Spleen (tissue), 13 donors: ENCODE measurements at places on chromosomes 3 and 15.

DNA sequence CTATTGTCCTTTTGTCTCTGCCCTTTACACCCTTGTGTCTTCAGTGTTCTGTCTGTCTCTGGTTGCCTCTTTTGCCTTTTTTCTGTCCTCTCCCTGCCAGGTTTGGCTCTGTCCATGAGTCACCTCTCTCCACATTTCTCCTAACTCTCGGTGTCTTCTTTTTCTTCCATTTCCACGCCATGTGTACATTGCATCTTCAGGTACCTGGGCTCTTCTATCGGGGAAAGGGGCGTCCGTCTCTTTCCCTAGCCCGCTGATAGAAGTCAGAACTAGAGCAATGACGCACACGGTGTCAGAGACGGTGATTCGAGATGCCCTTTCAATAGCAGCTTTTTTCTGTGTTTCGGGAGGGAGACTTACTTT is 641 bp downstream of the OPA1 start:
- DNase-seq = no peak

DNA sequence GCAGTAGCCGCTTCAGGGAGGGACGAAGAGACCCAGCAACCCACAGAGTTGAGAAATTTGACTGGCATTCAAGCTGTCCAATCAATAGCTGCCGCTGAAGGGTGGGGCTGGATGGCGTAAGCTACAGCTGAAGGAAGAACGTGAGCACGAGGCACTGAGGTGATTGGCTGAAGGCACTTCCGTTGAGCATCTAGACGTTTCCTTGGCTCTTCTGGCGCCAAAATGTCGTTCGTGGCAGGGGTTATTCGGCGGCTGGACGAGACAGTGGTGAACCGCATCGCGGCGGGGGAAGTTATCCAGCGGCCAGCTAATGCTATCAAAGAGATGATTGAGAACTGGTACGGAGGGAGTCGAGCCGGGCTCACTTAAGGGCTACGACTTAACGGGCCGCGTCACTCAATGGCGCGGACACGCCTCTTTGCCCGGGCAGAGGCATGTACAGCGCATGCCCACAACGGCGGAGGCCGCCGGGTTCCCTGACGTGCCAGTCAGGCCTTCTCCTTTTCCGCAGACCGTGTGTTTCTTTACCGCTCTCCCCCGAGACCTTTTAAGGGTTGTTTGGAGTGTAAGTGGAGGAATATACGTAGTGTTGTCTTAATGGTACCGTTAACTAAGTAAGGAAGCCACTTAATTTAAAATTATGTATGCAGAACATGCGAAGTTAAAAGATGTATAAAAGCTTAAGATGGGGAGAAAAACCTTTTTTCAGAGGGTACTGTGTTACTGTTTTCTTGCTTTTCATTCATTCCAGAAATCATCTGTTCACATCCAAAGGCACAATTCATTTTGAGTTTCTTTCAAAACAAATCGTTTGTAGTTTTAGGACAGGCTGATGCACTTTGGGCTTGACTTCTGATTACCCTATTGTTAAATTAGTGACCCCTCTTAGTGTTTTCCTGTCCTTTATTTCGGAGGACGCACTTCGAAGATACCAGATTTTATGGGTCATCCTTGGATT is at the start of gene MLH1:
MLH1 (plus strand) TSS at position 193 of the 958 bp plus-strand sequence; CDS start at position 223, 30 bp downstream.
- peak; percentile 98 for DNase-seq

- DNase-seq = no peak
These were observed 79.8 kb upstream of the IGF1R start for GRCh38 chr15:98568382-98569017.

GRCh38 chr3:144989807-144990206 is 1018.2 kb downstream of the DIPK2A start:
- DNase-seq = no peak

GRCh38 chr15:88998980-88999713 is 86.0 kb upstream of the MFGE8 start:
- DNase-seq = no peak

DNA sequence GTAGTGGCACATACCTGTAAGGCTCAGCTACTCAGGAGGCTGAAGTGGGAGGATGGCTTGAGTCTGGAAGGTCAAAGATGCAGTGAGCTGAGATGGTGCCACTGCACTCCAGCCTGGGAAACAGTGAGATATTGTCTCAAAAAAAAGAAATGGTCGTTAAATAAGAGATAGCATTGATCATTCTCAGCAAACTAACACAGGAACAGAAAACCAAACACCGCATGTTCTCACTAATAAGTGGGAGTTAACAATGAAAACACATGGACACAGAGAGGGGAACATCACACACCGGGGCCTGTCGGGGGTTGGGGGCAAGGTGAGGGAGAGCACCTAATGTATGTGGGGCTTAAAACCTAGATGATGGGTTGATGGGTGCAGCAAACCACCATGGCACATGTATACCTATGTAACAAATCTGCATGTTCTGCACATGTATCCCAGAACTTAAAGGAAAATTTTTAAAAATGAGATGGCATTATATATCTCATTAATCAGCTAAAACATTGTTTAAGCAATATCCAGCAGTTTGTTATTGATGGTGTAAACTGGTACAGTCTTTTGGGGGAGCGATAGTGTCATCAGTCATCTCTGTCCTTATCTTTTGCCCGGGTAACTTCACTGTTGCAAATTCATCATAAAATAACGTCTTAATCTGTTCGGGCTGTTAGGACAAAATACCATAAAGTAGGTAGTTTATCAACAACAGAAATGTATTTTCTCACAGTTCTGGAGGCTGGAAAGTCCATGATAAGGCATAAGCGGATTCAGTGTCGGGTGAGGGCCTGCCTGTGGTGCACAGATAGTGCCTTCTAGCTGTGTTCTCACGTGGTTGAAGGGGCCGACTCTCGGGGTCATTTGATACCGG is 1.7 kb upstream of the MAN2A2 start:
- DNase-seq = no peak
